ENCODE measurements at places on chromosomes 2 and 18. TPM values are rescaled to one million over a fixed set of nuclear protein-coding genes. Genes with fewer than 3 reads are reported as not detected.

DNA sequence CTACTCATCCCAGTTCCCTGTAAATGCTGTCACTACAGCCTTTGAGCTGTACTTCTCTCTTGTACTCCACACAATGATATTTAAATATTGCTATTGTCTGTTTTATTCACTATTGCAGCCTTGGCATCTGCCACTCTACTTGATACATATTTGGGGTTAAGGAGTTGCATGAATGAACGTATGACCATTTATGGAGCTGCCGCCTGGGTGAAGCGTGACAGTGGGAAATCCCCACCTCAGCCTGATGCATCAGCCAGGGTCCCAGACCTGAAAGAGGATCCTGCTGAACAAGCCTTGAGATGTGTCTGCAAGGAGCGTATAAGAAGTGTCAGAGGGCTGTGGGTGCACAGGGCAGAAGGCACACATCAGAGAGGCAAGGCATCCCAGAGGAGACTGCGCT is 39.1 kb downstream of the MRPL35 start:
- no peak overlapping the region for H3K27ac ChIP-seq
- no peaks in the 10 kb centered on the region for H3K36me3 ChIP-seq
- no peak for DNase-seq
- H3K27me3 ChIP-seq: no peaks in the 10 kb centered on the region

- H3K4me1 ChIP-seq: no peaks in the 10 kb centered on the region
- H3K27ac ChIP-seq: no peak overlapping the region
- H3K4me3 ChIP-seq: no peak overlapping the region
- no peak for DNase-seq
- H3K36me3 ChIP-seq: no peaks in the 10 kb centered on the region
These were observed 417.9 kb downstream of the TGIF1 start for GRCh38 chr18:3867864-3868311.

GRCh38 chr2:44324971-44325426 is 36.3 kb downstream of the PREPL start:
- H3K36me3 ChIP-seq: peaks cover 92% of the 10 kb centered on the region
- H3K27ac ChIP-seq: no peak overlapping the region
- DNase-seq: no peak
- H3K4me3 ChIP-seq: no peak overlapping the region

DNA sequence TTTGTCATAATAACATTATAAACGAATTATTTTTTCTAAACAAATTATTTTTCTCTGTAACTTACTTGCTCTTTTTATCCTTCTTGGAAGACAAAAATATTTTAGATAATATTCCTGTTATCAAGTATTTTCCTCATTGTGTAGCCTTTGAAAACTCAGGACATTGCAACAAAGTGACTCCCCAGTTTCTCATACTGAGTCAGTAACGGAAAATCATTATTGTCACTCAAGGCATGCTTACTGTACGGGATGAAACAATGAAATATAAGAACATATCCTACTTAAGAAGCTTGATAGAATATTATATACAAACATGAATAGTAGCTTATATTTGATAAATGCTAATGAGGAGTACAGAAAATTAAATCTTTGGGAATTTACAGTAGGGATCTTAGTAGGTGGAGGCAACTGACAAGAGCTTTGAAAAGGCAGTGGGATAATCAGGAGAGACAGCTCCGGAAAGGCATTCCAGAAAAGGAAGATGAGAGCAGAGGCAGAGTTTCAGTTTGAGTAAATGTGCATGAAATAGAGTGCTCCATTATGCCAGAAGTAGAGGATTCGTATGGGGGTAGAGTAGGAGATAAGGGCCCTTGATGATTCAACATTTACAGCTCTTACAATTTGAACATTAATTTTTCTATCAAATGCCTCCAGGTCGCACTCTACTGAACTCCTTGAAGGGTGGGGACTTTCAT is 14.0 kb upstream of the YES1 start:
- no peaks in the 10 kb centered on the region for H3K27me3 ChIP-seq
- H3K36me3 ChIP-seq: no peaks in the 10 kb centered on the region
- no peak for DNase-seq
- no peaks in the 10 kb centered on the region for H3K4me1 ChIP-seq
- H3K4me3 ChIP-seq: no peak overlapping the region
- no peak overlapping the region for H3K27ac ChIP-seq

Gene TMEM127
- total RNA-seq: 26.0 TPM

DNA sequence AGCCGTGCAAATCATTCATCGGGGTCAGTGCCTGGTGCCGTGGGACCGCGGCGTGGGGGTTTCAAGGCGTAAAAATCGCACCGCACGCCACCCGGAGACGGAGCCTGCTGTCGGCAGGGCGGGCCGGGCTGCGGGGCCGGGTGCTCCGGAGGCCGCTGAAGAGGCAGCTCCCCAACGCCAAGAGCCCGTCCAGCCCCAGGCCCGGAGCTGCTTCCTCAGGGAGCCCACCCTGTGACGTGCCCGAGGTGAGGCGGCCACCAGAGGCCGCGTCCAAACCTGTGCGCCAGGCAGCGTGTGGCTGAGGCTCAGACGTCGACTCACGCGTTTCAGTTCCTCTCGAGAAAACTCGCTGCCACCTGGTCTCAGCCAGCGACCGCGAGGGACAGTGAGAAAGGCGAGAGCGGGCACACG is 98.1 kb downstream of the NFATC1 start:
- H3K27me3 ChIP-seq: no peaks in the 10 kb centered on the region
- H3K4me3 ChIP-seq: no peak overlapping the region
- H3K36me3 ChIP-seq: peaks cover 14% of the 10 kb centered on the region
- no peak overlapping the region for H3K27ac ChIP-seq

GRCh38 chr2:26059542-26059941 is 25.7 kb downstream of the RAB10 start:
- no peak overlapping the region for H3K27ac ChIP-seq
- no peaks in the 10 kb centered on the region for H3K27me3 ChIP-seq
- no peak overlapping the region for H3K4me3 ChIP-seq
- no peaks in the 10 kb centered on the region for H3K36me3 ChIP-seq
- DNase-seq: no peak

Data from esophagus squamous epithelium (tissue), 5 donors.